Muscle of arm (tissue), 14 donors: ENCODE measurements at places on chromosomes 16 and 17. TPM values are rescaled to one million over a fixed set of nuclear protein-coding genes. Genes with fewer than 3 reads are reported as not detected.

The PRR35 gene
- 0.11 TPM for polyA plus RNA-seq

The ZDHHC1 gene
- polyA plus RNA-seq = 21.5 TPM

The PIRT gene
- polyA plus RNA-seq = 0.05 TPM

The APOBR gene
- polyA plus RNA-seq = 3.0 TPM

The KRT20 gene
- 0.07 TPM for polyA plus RNA-seq

The UNC13D gene
- polyA plus RNA-seq = 7.1 TPM

The IL17C gene
- not detected for polyA plus RNA-seq

The SCIMP gene
- 1.4 TPM for polyA plus RNA-seq

The SAP30BP gene
- 125 TPM for polyA plus RNA-seq

The TAF1C gene
- polyA plus RNA-seq = 25.8 TPM

The TBX21 gene
- not detected for polyA plus RNA-seq

The KRTAP2-1 gene
- polyA plus RNA-seq = not detected

The GNGT2 gene
- polyA plus RNA-seq = 1.1 TPM

The KRT9 gene
- not detected for polyA plus RNA-seq

The SERPINF2 gene
- polyA plus RNA-seq = 0.41 TPM

The ADAP2 gene
- 6.5 TPM for polyA plus RNA-seq

The ERN1 gene
- polyA plus RNA-seq = not detected

The CCDC57 gene
- polyA plus RNA-seq = 18.1 TPM

The ITGB3 gene
- 14.1 TPM for polyA plus RNA-seq

The CLEC19A gene
- polyA plus RNA-seq = not detected

The NMT1 gene
- 40.6 TPM for polyA plus RNA-seq

The RGS11 gene
- 2.3 TPM for polyA plus RNA-seq

The MYH13 gene
- 0.86 TPM for polyA plus RNA-seq

The C16orf46 gene
- 0.97 TPM for polyA plus RNA-seq
